ENCODE measurements at places on chromosomes 7 and 10.

GRCh38 chr7:38373155-38373554 lies 99.7 kb upstream of the TARP start:
- no peak for DNase-seq

- DNase-seq: no peak
These were observed 29.7 kb upstream of the PLEKHA1 start for GRCh38 chr10:122344741-122345258.

- DNase-seq: no peak
These were observed 235.1 kb downstream of the SEMA3E start for GRCh38 chr7:83413831-83414230.

GRCh38 chr7:855686-856369 lies 20.5 kb upstream of the GET4 start:
- no peak for DNase-seq

DNA sequence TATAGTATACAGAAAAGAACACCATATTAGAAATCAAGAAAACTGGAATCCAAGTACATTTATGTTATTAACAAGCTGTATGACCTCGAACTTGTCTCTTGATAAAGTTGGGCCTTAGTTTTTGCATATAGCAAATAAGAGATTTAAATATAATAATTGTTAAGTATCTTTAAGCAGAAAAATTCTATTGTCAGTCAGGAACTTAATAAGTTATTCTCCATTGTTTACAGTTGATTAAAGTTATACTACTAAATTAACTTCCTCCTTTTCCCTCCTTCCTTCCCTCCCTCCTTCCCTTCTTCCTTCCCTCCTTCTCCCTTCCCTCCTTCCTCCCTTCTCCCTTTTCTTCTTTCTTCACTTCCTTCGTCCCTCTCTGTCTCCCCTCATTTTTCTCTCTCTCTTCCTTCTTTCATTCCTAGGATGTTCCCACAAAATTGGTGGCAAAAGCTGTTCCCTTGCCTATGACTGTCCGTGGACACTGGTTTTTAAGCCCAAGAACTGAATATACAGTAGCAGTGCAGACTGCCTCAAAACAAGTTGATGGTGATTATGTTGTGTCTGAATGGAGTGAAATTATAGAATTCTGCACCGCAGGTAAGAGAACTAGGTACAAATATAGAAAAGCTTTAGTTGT lies 59.7 kb downstream of the PHYHIPL start:
- no peak for DNase-seq

DNA sequence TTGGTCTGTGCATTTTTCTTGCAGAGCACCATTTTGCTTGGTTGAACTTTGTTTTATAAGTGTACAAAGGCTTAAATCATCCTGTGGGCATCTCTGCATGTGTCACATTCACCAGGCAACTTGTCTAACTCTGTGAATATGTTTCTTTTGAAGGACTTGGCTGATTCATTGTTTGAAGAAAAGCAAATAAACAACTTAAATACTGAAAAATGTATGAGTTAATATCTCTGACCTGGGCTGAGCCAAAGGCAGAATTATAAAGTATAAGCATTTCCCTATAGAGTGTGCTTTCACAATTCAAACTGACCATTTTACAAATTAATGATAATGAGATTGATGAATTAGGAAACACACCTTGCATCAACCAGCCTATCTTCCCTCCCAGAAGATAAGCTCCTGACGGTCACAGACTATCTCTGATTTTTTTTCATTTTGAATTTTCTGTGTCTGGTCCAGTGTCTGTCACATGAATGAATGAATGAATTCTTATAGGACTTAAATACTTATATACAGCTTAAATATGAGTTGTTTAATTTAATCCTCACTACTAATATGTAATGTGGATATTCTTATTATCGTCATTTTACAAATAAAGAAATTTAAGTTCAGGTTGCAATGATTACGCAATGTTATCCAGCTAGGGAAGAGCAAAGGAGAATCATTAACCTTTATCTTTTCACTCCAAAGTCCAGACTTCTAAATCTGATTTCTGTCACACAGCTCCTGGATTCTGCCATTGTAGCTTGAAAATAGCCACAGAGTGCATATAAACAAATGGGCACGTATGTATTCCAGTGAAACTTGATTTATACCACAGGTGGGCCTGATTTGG lies 182.0 kb upstream of the PHYHIPL start:
- DNase-seq: no peak

DNA sequence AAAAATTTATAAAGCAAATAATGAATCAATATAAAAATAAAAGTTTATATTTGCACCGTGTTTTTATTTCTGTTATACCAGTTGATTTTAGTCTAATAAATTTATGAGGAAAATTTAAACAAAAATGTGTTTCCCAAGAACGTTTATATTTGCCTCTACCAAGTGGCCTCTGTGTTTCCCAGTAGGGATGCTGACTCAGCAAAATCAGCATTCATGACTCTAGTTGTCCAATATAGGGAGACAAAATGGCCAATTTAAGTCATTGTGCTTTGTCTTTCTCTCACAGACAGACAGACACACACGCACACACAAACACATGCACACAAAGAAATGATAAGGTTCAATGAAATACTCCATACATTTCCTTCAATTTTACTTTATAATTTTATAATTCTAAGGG lies 942.5 kb upstream of the ZWINT start:
- no peak for DNase-seq

DNA sequence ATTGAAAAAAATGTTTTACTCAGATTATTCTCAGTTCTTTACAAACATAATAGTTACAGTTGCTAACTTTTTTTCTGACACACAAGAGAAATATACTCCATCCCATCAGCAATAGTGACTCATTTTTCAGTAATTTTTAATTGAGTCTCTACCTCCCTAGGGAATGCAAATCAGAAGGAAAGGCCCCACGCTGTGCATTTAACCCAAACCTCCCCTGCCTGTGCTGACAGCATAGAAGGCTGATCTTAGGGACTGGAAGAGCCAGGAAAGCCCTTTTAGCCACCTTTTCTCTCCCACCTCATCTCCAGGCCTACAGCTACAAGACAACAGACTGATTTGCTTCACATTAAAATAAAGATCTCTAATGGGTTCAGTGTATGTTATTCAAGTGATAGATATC lies 24.7 kb upstream of the PIK3CG start:
- DNase-seq: no peak

DNA sequence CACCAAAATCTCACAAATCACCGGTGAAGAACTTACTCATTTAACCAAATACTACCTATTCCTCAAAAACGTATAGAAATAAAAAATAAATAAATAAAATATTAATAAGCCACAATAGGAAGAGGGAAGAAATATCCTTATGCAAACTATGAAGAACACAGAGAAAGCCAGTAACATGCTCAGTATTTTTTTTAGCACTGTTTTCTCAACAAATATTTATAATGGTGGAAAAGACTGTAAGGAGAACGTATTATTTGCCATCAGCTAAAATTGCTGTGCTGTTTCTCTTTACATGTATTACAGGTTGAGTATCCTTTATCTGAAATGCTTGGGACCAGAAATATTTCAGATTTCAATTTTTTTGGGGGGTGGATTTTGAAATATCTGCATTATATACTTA lies 21.0 kb downstream of the KIAA1217 start:
- no peak for DNase-seq

DNA sequence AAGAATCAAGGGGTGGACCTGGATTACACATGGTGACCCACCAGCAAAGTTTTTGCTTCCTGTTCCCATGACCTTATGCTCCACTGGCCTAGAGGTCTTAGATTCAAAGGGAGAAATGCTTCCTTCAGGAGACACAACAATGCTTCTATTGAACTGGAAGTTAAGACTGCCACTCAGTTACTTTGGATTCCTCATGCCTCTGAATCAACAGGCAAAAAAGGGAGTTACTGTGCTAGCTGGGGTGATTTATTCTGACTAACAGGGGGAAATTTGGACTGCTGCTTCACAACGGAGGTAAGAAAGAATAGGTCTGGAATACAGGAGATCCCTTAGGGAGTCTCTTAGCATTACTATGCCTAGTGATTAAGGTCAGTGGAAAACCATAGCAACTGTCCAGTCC lies 10.3 kb downstream of the TMEM229A start:
- no peak for DNase-seq

GRCh38 chr7:139496528-139496927 lies 13.1 kb upstream of the KLRG2 start:
- no peak for DNase-seq

DNA sequence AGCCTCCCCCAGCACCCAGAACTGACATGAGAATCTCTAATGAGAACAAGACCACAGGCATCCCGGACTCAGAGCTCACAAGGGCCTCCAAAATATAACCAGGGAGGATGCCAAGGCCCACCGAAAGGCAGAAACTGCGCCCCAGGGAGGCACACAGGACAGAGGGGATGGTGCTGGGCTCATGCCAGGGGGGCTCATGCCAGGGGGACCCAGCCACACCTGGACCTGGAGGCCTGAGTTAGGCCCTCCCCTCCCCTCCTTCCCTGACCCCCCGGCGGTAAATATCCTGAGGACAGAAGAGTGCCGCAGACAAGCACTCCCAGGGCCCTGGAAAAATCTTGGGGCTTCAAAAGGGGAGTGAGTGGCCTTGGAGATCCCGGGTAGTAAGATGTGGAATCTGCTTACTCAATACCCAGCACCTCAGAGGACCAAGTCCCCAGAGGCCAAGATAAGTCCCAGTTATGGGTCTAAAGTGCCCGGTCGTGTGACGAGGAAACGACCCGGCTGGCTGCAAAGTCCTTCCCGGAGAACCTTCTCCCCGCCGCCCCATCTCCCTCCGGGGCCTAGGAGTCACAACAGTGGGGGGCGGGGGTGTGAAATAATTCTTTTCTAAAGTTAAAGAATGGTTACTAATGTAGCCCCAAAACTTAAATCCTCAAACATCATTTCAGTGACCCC lies 11.9 kb downstream of the PDGFA start:
- no peak for DNase-seq

DNA sequence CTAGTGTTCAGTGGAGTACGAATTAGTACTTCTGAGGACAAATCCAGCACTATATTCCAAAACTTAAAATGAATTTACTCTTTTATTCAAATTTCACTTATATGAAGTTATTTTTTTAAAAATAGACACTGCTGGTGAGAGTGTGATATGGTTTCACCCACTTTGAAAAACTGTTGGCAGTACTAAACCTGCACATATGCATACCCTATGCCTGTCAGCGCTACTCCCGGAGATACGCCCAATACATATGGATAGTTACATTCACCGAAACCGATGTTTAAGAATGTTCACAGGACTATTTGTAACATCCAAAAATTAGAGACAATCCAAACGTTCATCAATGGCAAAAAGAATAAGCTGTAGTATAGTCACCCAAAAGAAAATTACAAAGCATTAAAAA lies 69.6 kb downstream of the UBE2H start:
- no peak for DNase-seq

DNA sequence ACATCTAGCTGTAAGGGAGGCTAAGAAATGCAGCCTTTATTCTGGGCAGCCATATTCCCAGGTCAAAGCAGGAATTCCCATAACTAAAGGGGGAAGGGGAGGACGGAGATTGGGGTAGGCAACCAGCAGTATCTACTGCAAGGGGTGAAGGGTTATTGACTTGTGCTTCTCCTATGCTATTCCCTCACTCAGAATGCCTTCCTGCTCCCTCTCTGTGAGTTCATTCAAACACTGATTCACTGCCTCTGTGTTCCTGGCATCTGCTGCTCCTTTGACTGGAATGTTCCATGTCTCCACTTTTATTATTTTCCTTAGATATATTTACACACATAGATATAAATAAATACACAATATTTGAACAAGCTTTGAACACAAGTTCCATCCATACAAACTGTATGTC lies 11.1 kb downstream of the HTR7 start:
- DNase-seq: no peak

GRCh38 chr7:66236713-66237303 lies 31.7 kb downstream of the TPST1 start:
- DNase-seq: no peak

GRCh38 chr7:22127835-22128527 lies 182.3 kb upstream of the CDCA7L start:
- no peak for DNase-seq

- DNase-seq: no peak
These were observed 336.0 kb upstream of the IGFBP3 start for GRCh38 chr7:46256870-46257661.

DNA sequence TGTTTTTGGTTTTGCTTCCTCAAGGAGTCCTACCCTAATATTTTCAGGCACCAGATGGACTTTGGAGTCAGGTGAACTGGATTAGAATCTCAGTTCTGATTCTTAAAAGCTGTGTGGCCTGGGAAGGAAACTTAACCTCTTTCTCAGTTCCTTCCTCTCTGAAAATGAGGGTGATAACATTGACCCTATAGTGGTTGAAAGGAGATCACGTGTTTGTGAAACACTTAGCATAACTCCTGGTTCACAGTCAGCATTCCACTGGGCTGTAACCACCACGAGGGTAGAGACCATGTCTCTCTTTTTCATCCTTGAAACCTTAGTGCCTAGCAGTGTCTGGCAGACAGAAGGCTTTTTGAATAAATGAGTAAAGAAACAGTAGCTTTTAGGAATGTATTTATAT lies 16.7 kb downstream of the LSMEM1 start:
- DNase-seq: no peak

GRCh38 chr7:2151801-2152612 lies 80.7 kb downstream of the MAD1L1 start:
- DNase-seq: no peak

DNA sequence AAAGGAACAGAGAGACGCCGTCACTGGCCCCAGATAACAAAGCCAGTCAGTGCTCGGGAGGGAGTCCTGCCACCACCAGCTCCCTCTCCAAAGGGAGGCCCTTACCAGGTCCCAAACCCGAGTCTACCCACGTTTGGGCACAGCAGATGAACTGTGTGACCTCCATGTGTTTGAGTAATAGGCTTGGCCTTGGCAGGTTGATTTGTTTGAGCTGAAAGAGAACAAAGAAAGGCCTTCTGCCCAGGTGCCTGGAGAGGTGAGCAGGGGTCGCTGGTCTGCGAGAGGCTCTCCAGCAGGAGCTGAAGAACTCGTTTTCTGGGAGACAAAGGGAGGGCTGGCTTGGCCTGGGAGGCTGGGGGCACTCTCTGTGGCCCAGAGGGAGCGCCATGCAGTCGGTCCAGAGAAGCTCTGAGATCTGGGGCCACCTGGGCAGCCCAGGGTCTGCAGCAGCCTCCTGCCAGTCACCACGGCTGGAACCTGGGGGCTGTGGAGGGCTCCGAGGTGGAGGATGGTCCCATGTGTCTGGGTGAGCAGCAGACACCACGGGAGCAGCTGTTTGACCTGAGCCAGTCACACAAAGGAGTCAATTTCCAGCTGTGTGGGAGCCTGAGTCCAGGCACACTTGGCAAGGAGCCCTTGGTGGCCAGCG lies 99.7 kb downstream of the PAXIP1 start:
- DNase-seq: no peak

DNA sequence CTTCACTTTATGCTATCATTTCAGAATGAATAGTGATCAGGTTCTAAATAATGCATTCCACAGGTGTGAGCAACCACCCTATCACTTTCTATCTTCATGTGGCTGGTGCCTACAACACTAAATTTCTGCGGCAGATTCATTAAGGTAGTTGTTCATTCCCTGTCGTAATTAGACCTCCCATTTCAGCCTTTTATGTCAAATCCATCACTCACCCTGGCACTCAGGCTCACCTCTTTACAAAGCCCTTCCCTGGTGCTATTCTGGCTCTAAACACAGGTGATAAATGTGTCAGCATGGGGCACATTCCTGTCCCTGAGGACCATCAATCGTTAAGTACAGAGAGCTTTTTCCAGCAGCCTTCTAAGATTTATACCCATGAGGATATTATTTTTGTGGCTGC lies 300.0 kb upstream of the C7orf33 start:
- DNase-seq: no peak
